Suppressor macrophage treated with lipopolysaccharide for 4 hours (primary cell): ENCODE measurements at places on chromosomes 4 and X.

- no peak for DNase-seq
Measured at GRCh38 chr4:71133491-71133890, 140.0 kb downstream of the DCK start.

DNA sequence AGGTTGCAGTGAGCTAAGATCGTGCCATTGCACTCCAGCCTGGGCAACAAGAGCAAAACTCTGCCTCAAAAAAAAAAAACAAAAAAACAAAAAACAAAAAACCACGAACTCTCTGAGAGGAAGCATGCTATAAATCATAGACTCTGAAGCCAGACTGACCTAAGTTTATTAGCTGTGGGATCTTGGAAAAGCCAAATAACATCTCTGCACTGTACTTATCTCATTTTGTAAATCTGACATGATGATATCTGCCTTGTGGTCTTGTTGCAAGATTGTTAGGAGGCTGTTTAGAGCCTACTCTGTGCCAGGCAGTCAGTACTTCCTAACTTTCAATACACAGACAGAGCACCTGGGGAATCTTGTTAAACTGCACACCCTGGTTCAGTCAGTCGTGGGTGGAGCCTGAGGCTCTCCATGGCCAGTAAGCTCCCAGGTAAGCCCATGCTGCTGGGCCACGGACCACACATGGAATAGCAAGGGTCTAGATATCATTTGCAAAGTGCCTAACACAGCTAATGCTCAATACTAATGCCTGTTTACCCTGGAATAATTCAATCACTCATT lies 107.6 kb upstream of the SMIM10 start:
- no peak for DNase-seq

DNA sequence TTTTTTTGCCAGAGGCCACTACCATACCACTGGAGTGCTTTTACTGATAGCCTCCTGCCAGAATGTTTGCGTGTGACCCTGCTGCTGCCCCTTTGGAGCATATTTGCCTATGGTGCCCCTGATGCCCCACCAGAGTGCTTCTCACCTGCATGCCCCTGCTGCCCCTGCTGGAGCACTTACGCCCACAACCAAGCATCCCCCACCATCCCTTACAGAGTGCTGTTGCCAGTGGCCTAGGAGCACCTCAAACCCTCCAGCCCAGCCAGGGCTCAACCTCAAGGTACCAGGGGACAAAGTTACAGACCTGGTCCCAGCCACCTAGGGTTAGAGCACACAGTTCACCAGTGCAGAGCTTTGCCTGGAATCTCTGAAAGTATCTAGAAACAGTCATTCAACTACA lies 207.2 kb downstream of the CFAP299 start:
- DNase-seq: no peak

- no peak for DNase-seq
Measured at GRCh38 chrX:101605146-101605545, 12.7 kb downstream of the ARMCX6 start.

GRCh38 chrX:4091046-4091760 lies 377.8 kb upstream of the PRKX start:
- no peak for DNase-seq

- DNase-seq: no peak
Measured at GRCh38 chrX:17375637-17376430, 834 bp downstream of the NHS start.

DNA sequence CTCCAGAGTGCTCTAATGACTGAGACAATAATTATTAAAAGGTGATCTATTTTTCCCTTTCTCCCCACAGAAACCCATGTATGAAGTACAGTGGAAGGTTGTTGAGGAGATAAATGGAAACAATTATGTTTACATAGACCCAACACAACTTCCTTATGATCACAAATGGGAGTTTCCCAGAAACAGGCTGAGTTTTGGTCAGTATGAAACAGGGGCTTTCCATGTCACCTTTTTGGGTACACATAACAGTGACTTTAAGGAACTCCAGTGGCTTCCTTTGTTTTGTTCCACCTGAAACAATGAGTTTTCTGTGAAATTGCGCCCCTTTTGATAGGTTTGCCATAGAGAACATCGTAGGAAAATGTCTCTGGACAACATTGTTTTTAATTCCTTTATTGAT lies 69.6 kb downstream of the KIT start:
- no peak for DNase-seq

GRCh38 chrX:122857734-122858133 lies 326.3 kb upstream of the GRIA3 start:
- DNase-seq: no peak

- peak; percentile 39 for DNase-seq
Measured at GRCh38 chr4:37802068-37802666, 24.3 kb upstream of the PGM2 start.

DNA sequence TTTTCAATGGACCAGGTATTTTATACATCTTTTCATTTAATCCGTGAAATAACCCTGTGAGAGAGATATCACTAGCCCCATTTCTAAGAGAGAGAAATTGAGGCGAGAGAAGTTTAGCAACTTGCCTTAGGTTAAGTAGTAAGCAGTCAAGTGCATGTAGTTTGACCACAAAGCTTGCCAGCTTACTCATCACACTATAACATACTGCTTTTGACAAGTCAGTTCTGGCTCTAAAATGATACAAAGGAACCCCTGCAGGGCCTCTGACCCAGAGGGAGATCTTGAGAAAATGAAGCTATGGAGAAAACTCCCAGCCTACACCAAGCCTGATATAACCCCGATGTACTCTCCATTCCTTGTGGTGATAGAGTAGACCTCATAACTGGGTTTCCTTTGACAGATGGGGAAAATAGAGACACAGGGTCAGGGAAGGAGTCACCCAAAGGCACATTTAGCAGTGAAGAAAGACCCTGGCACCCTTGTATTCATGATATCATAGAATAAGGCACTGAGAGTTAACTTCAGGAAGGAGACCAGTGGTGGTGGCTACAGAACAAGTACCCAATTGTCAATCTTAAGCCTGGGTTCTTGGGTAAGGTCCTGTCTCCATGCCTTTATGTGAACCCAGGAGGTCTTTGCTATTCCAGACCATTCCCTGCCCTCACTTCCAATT lies 60.2 kb upstream of the MSN start:
- DNase-seq: peak; percentile 28

GRCh38 chr4:79472693-79473438 lies 64.8 kb upstream of the GK2 start:
- DNase-seq: no peak

GRCh38 chr4:42149004-42149403 lies 3.5 kb downstream of the BEND4 start:
- DNase-seq: no peak

GRCh38 chr4:52081216-52081615 lies 30.1 kb downstream of the SPATA18 start:
- DNase-seq: no peak

DNA sequence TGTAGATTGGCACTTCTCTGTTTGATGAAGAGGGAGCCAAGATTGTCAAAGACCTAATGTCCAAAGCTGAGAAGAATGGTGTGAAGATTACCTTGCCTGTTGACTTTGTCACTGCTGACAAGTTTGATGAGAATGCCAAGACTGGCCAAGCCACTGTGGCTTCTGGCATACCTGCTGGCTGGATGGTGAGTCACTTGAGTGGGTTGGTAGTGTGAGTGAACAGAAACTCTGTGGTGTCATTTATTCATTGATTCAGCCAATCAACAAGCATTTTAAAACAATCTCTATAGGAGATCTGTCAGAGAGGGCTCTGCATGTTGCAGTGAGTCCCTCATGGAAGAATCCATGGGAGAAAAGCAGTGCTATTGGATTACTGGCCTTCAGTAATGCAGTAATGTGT lies 16.3 kb downstream of the TAF9B start:
- DNase-seq: no peak

- DNase-seq: peak; percentile 63
Measured at GRCh38 chrX:39815631-39816030, 282.1 kb downstream of the BCOR start.

DNA sequence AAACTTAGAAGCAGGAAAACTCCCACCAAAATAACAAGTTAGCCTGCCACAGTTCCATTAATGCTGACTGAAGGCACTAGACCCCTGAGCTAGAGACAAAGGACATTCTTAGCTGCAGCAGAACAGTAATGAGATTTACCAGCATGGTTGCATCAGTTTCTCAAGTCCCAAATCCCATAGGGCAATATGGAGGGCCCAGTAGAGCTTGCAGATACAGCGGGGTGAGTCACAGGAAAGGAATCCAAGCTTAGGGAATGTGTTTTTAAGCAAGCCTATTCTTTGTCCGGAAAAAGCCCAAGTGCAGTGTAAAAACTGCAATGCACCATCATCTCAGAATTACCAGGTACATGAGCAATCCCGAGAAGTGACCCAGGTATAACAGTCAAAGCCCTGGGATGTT lies 51.3 kb upstream of the EXOC1L start:
- DNase-seq: no peak

DNA sequence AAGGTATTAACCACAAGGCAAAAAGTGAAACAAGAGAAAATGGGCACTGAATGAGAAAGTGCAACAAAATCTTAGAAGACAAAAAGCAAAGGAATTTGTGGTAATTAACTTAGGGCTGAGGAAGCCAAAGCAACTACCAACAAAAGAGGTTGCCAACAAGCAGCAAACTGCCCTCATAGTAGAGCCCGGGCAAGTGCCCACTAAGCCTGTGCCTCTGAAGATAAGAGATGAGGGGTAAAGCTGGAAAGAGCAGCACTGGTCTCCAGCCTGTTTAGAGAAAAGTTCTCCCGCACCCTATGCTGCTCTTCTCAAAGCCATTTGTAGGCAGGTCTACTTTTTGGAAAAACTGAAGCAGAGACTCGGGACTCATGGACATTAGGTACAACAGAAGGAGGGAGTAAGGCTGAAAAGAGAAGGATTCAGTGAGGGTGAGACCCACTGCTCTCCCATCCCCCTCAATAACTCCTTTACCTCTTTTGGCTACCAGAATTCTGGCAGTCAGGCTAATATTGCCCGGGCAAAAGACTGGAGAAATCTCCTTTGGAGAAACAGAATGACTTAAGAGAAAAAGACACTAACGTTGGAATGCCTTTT lies 29.6 kb upstream of the KCNE5 start:
- DNase-seq: no peak

GRCh38 chr4:158884280-158884679 lies 115.5 kb downstream of the FNIP2 start:
- no peak for DNase-seq

DNA sequence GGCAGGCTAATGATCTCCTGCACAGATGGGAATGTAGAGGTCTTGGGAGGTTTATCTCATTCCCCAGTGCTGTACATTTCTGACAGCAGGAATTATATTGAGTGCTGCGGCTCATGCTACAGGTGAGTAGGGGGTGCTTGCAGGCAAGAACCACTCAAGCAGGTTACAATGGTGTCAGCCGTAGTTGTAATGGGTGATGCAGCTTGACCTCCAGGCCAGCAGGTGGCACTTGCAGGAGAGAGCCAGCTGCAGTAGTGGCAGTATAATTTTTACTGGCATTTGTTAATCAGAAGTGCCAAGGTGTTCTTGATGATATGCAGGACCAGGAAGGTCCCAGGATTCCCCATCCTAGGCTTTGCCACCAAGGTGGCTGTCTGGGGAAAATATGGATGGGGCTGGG lies 759.6 kb upstream of the NDST4 start:
- DNase-seq: no peak

DNA sequence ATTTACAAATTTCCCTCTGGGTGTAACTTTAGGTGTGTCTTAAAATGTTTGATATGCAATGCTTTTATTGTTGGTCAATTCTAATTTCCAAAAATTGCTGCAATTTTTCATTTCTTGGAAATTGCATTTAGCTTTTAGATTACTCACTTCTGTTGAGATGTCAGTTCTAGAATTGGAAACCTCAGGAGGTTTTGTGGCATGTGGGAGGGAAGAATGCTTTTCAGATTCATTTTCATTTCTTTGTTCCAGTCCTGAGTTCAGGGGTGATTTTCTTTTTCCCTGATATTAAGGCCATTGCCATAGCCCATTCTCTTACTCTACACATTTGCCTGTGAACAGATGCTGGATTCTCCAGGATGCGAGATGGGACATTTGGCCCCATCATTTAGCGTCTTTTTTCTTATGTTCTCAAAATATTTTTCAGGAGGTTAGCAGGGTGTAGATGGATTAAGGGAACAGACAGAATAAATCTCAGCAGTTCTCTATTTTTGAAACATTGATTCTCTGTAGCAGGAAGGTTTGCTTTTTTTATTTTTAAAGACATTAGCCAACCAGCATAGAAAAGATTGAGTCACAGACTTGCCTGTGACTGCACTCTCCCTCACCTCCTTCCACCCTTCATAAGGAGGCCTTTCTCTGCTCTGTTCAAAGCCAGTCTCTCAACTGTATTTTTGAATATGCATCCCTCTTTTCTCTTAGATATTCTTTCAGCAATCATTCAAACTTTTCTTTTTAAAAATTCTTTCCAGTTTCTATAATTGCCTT lies 238.4 kb upstream of the ANXA3 start:
- peak; percentile 65 for DNase-seq

DNA sequence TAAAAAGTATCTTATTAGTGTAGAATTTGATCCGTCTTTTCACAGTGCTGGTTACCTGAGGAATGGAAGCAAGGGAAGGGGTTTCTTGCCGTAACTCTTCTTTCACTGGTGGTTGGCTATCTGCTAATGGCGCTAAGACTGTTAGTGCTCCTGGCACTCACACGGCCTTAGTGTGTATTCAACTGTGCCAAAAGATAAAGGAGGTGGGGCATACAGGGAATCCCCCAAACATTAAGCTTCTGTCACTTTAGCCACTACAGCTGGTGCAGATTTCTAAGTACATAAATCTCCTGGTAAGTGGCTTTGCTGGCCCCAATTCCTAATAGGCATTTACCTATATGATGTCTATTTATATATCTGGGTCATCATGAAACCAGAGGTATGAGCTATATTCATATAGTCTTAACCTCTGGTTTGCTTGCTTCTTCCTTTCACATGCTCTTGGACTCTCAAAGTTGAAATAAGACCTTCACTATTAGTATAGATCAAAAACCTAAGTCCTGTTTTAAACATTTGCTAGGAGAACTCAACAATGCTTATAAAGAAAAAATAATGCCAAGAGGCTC lies 95.1 kb downstream of the TSPAN7 start:
- no peak for DNase-seq

DNA sequence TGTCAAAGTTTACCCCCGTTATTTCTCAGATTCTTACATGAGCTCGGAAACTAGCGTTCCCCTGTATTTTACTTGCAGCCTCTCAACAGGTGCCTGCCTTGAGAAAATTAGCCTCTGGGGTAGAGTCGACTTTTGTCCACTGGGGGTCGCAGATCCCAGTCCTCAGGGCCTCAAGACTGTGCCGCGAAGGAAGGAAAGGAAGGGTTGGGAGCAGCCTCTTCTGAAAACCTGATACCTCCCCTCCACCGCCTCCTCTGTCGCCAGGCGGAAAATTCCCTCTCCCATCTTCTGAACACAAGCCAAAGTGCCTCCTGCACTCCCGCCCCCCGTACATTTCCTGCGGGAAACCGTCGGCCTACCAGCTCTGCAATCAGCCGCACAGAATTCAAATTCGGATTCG lies 44.4 kb upstream of the TMSB15B start:
- DNase-seq: peak; percentile 51

GRCh38 chr4:183863155-183863825 lies 41.8 kb upstream of the STOX2 start:
- DNase-seq: no peak

GRCh38 chrX:148555101-148555500 lies 54.7 kb downstream of the AFF2 start:
- DNase-seq: no peak
